ENCODE measurements at places on chromosomes 7 and 10.

DNA sequence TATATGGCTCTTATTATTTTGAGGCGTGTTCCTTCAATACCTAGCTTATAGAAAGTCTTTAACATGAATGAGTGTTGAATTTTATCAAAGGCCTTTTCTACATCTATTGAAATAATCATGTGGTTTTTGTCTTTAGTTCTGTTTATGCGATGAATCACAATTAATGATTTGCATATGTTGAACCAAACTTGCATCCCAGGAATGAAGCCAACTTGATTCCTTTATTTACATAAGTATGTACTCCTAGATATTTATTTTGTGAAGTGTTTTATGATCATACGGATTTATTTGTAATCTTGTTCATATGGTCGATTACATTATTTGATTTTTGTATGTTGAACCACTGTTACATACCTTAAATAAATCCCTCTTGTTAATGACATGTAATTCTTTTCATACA, 244.3 kb upstream of the KCND2 start:
- DNase-seq = no peak

DNA sequence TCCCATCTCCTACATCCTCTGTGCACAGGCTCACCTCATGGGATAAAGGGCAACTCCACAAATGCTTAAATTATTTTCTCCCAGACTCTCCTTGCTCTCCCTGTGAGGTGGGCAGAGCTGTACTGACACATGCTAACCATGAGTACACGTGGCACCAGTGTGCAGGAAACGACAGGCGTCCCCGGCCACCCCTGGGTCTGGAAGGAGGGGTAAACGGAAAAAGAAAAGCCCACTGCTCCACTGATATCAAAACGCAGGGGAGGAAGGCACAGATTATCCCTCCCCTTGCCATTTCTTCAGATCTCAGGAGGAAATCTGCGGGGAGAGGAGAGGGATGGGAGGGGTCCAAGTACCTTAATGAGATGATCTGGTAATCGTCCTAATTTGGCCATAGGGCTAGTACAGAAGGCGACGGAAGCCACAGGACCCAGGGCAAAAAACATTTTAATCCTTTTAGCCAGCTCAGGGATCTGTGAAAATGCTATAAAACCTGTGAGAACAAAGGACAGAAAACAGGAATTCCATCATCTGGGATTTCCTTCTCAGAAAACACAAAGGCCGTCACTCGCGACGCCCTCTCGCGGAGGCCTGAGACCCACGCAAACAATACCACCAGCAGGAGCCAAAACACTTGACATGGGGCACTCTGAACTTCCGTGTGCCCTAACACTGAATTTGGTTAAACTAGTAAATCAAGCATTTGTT, 17.8 kb upstream of the CH25H start:
- no peak for DNase-seq

- no peak for DNase-seq
These were observed 153.5 kb upstream of the ITGB1 start for GRCh38 chr10:33111488-33112051.

GRCh38 chr7:118312051-118312450, 87.5 kb downstream of the ANKRD7 start:
- no peak for DNase-seq

- DNase-seq = no peak
These were observed 78.7 kb downstream of the MYOF start for GRCh38 chr10:93403152-93404047.

DNA sequence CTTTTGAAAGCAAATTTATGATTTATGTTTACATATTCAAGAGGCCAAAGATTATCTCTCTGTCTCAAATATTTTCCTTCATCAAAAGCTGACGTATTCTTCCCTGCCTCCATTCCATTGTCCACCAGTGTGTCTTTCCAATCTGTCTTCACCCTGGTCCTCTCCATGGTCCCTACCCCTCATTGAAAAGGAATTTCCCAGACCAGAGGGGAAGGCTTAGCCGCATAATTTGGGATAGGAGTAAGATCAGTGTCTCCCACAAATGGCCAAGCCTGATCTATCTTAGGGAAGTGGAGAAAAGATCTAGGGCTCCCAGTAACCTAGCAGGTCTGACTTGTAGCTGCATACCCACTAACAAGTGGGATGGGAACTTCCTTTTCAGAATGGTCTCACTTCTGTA, 46.3 kb upstream of the ZNF800 start:
- no peak for DNase-seq

DNA sequence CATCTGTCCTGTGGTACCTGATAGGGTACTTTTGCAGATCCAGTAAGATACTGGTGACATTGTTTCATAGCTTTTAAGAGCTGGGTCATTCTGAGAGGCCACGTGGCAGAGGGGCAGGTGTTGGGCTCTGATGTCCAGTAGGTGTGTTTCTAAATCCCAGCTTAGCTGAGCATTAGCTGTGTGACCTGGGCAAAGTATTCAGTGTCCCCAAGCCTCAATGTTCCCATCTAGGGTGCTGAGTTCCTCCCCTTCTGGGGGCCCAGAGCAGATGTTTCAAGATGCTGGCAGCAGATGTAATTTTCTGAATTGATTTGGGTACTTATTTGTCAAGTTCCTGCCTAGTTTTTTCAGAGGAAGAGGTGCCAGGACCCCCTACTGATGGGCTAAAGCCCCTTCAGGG, 52.9 kb downstream of the NEURL1 start:
- DNase-seq = no peak

DNA sequence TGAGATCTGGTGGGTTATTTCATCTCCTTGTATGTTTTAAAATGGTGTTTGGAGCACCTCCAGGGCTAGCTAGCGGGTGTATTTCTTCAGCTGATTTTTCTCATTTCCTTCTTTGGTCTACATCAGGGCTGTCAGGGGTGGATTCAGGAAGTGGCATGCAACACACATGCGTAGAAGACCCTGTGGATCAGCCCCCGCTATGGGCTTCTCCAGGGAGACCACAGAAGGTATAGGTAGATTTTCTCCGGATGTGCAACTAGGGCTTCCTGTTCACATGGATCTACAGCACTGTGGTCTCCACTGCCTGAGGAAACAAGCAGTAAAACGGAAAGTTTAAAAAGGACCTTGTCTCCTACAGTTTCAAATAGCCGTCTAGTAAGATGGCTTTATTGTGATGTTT, 10.4 kb downstream of the NUB1 start:
- no peak for DNase-seq

GRCh38 chr7:33901199-33901598, 4.1 kb upstream of the BMPER start:
- no peak for DNase-seq

DNA sequence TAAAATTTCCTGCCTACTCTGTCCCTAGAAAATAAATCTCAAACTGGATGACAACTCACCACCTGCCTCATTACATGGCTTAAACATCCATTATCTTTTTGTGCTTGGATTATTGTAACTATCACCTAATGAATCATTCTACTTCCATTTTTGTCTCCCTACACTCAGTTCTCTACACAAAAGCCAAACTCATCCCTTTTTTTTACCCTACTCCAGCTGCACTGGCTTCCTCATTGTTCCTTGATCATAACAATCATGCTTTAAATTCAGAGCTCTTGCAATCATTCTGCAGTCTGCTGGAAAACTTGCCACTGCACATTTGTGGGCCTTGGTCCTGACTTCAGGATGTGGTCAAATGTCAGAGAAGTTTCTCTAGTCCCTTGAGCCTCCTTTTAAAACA, 280.0 kb downstream of the DGKB start:
- no peak for DNase-seq

- no peak for DNase-seq
These were observed 18.9 kb upstream of the GPR22 start for GRCh38 chr7:107450970-107451369.

DNA sequence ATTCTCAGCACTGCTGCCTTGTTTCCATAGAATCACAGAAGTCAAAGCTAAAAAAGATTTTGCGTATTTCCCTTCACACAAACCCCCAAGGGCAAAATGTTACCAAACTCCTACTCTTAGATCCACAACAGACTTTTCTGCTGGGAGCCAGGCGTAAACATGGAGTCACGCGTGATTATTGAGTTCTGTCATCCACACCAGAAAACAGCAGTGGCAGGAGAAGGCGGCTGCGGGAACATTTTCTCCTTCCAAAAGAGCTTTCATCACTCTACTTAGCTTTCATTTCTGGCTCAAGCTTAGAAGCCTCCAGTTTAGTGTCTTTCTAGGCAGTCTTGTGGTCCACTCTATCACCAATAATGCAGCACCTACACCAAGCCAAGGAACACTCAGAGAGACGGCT, 712.9 kb upstream of the NRP1 start:
- DNase-seq = no peak

DNA sequence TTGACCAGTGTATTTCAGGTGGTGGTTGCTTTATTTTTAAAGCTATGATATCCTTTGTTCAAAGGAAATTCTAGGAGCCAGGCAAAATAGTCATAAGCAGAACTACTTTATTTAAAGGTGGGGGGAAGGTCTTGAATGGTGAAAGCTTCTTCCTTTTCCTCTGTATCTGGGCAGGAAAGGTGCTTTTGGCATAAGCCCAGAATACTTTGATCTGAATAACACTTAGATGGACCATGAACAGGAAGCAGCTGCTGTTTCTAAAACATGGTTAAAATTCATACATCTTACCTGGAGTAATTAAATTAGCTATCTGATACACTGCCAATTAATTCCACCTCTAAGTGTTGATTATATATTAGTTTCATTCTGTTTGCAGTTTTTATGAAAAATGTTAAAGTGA, 13.3 kb downstream of the ZNF804B start:
- no peak for DNase-seq

- no peak for DNase-seq
These were observed 63.2 kb downstream of the SMURF1 start for GRCh38 chr7:99080679-99081078.

- DNase-seq = no peak
These were observed 45.9 kb upstream of the MSMB start for GRCh38 chr10:46091828-46092523.

DNA sequence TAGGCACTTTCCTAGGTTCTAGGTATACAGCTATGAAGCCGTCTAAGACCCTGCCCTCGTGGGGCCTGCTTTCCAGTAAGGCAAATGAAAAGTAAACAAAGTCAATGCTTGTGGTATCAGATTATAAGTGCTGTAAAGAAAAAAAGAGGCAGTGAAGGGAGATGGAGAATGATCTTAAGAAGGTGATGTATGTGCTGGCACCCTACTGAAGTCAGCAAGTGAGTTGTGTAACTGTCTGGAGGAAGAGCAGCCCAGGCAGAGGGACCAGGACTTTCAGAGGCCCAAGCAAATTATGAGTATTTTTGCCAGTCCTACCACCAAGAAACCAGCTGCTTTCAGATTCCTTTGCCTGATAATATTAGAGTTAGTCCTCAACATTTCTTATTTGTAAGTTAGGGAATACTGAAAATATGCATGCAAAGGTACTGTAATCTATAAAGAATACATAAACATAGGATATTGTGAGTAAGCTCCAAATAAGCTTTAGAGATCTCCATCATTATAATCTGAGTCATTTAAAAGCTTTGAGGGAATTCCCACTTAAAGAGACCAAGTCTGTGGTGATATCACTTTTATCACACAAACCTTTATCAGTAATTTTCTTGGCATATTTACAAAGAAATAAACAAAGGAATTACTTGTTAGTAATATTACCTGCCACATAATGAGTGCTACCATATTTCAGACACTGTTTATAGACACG, 329.2 kb upstream of the LRGUK start:
- DNase-seq = no peak

DNA sequence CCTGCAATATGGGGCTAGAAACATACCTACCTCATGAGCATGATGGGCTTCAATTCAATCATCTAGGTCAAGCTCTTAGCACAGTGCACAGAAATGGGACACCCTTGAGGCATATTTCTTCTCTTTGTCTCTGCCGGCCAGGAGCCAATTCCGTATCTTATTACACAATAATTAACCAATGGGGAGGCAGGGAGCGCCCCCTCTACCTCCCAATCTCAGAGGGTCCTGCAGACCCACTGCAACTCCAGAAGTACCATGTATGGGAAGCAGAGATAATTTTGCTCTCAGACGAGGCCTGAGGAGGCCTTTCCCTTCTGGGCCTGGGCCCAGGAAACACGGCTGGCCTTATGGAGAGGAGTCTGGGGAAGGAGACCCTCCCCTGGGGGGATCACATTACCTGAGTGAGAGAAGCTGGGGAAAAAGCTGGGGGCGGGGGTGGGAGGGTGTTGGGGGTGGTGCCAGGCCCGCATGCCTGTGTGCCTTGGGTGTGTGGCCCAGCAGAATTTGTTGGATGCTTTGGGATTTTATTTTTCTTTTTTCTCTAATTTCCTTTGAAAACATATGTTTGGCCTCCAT, 155.5 kb downstream of the UBE2H start:
- DNase-seq = no peak

GRCh38 chr10:119461923-119462322, 80.6 kb downstream of the RGS10 start:
- no peak for DNase-seq

DNA sequence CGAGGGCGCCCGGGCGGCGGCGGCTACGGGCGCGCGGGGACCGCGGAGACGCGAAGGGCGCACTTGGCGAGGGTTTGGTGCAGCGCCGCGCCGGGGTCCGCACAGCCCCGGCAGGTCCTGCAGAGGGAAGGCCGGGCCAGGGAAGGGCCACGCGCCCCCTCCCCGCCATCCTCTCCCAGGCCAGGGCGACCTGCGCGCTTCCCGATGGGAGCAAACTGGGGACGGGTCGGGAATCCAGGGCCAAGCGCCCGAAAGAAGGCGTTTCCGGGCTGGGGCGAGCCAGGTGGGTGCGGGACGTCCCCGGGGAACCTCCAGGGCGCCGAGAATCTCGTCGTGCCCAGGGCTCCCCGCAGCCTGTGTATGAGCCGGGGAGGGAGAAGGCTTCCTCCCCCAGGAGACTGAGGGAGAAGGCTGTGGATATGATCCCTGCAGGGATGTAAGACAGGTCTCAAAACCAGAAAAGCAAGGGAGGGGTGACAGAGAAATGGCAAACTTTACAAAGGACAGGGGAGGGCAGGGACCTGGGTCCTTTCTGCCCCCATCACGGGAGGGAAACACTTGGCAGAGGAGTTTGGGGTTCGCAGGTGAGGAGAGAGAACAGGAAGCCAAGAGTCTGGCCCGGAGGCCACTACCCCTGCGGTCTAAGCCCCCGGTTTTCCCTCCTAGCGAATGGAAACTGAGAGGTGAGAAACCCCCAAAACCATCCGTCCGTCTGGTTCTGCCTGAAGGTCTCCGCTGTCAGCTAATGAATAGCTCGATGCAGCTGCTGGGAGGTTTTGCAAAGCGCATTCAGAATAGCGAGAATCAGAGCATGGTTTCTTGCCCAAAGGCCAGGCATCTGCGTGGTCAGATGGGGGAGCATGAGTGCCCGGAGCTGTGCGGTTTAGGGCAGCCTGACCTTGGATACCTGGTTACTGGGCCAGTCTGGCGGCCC, 674 bp downstream of the AMZ1 start:
- DNase-seq = no peak

DNA sequence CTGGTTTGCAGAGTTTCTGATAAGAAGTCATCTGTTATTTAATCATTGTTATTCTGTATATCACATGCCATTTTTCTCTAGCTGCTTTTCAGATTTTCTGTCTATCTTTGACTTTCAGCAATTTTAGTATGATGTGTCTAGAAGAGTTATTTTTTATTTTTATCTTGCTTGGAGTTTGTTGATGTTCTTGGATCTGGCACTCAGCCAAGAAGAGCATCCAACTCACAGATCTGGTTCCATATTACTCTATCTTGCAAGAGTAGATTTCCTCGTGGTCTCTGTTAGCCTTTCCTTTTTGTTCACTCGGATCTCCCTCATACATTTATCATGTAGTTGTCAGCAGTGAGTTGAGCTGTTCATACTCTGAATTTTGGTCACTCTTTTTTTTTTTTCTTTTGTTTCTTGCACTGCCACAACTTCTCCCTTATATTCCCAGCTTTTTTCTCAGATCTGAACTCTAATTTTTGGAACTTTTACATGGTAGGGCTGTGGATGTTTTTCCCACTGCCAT, 54.8 kb upstream of the CALCR start:
- no peak for DNase-seq

GRCh38 chr10:101850749-101851148, 7.1 kb upstream of the KCNIP2 start:
- no peak for DNase-seq
